Substantia nigra (tissue), 51 donors: ENCODE measurements at places on chromosomes 3 and 15.

DNA sequence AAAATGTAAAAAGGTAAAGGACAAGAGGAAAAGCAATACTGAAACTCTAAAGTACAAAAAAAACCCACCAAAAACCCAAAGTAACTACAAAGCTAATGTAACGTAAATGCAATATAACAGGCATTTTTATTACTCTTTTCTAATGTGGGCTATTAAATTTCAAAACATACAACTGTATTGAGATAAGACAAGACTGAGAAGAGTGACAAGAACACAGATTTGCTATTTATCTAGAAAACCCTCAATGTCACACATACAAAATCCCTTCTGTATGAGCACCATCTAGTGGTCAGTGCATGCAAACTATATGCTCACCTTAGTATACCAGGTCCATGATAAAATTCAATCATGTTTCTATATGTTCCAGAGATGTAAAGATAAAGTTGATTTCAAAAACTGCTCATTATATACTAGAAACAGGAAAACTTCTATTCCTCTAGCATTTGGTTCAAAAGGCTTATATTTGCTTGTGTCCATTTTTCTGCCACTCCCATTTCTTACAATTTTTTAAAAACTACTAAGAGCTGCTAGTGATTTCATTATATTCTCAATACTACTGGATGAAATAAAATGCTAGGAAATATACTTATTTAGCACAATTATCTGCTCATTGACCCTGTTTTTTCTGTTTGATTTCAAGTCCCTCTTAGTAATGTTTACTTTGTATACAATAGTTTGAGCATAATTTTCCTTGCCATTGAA is 111.4 kb downstream of the DLG1 start:
- no peak for DNase-seq

DNA sequence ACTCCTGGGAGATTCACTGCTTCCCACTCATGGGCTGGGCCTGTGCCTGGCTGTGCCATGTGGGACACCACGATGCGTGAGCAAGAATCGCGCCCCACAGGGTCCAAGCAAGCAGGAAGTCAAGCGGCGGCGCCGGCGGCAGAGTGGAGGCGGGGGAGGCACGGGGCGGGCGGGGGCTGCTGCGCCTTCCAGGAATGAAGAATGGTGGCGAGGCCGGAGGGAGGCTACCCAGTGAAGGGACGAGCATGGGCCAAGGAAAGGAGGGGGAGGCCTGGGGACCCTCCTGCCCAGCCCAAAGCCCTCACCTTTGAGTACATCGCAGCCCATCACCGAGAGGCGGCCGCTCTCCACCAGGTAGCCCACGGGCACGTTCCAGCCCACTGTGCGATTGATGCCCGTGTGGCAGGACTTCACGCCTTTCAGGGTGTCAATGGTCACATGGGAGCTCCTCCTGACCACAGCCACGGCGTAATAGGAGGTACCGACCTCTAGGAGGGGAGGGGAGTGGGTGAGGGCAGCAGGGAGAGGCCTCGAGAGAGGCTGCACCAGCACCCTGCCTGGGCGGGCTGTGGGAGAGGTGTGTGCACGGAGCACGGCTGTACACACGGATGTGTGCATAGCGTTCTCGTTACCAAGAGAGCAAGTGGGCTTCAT is 5.5 kb downstream of the MELTF start:
- DNase-seq, result no peak

- DNase-seq, result no peak
These were observed 174.9 kb upstream of the TOPAZ1 start for GRCh38 chr3:44066806-44067205.

GRCh38 chr3:151460774-151461450 is at the start of gene IGSF10:
TSS of gene IGSF10 (minus strand) at chr3:151461061. CDS start at chr3:151458709, 2,352 bp downstream.
- DNase-seq, result no peak

GRCh38 chr15:45829336-45830153 is 194.7 kb downstream of the SQOR start:
- no peak for DNase-seq

DNA sequence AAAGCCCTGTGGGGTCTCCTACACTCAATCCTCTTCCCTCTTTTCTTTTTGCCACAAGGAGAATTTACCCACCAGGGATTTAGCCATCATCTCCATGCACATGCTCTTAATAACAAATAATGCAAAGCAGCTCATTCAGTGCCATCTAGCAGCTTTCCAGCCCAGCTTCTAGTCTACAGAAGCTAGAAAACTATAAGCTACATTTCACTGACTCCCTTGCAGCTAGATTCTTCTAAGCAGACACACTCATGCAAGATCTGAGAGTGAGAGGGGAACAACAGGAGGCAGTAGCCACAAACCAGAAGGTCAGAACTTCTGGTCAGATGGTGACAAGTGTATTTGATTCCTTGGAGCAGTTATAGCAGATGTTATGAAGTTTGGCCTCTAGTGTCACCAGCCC is 25.5 kb downstream of the OSBPL10 start:
- DNase-seq, result no peak

GRCh38 chr3:187669675-187670504 is at the start of gene SST:
TSS of gene SST (minus strand) at chr3:187670394. CDS start at chr3:187670291, 103 bp downstream.
- DNase-seq, result no peak

DNA sequence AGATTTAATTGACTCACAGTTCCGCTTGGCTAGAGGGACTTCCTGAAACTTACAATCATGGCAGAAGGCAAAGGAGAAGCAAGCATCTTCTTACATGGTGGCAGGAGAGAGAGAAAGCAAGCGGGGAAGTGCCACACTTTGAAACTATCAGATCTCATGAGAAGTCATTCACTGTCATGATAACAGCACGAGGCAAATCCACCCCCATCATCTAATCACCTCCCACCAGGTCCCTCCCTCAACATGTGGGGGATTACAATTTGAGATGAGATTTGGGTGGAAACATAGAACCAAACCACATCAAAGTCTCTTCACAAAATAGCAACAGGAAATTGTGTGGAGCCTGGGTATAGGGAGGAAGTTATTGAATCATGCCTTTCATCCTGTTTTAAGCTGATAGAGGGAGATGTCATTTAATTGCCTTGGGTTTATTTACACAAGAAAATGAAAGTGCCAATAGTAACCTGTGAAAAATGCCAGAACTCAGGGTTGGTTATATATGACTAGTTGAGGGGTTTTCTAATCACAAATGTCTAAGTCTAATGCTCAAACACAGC is 624.8 kb upstream of the LMCD1 start:
- no peak for DNase-seq

DNA sequence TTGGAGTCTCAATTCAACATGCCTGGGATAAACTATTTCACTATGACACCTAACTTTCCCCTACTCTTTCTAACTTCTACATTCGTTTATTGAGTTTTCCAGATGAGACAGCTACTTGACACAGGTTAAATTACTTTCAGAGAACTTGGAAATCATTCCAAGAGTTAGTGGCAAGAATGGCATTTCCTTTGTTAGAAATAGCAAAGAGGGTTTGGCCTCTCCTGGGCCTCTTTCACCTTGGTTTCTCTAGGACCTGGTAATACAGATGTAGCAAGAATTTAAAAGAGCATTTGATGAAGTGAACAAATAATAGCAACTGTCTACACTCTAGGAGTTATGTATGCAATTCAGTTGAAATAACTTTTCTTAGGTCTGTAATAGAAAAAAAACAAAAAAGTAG is 748.9 kb downstream of the MECOM start:
- DNase-seq, result no peak

GRCh38 chr3:133886031-133886722 is 9.5 kb downstream of the RAB6B start:
- no peak for DNase-seq

DNA sequence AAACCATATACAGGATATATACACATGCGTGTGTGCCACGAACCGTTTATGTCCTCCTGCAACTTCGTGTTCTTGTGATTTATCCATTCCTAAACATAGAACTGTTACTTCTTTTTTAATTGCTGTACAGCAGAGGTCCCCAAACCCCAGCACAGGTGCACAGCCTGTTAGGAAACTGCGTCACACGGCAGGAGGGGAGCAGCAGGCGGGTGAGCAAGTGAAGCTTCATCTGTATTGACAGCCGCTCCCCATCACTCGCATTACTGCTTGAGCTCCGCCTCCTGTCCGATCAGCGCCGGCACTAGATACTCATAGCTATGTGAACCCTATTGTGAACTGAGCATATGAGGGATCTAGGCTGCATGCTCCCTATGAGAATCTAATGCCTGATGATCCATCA is 34.9 kb upstream of the NRROS start:
- DNase-seq, result no peak

- DNase-seq, result no peak
These were observed 153.2 kb upstream of the NR2F2 start for GRCh38 chr15:96177279-96177678.

DNA sequence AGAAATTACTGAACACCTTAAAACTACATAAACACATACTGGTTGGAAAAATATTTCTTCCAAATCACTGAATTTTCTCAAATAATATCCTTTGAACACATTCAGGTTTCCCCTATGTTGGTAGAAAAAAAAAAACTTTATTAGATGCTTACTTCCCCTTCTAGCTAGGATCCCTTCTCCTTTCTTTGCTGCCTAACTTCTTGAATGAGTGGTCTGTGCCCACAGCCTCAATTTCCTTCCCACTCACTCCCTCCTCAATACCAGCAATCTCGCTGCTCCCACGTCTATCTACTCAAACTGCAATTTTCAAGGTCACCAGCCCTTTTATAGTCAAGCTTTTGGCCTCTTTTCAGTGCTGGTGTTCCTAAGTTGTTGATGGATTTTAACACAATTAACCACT is 8.3 kb downstream of the CD200R1 start:
- DNase-seq, result no peak

- DNase-seq, result no peak
These were observed 72.7 kb upstream of the AKAP13 start for GRCh38 chr15:85307687-85308045.

GRCh38 chr3:140085001-140085400 is 150.0 kb downstream of the CLSTN2 start:
- DNase-seq, result no peak

DNA sequence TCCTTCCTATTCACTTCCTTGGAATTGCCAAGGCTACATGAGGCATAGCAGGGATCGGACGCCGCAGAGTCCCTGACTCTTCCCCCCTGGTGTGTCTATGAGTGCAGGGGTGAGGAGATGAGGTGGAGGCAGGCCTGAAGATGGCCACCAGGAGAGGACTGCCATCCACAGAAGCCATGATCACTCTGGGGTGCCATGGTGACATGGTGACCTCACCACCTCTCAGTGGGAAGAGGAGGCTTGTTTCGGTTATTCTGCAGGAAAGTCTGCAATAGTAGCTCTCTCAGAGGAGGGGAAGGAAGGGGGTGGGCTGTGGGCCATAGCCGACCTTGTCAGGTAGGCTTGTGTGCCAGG is 57.0 kb upstream of the LIMD1 start:
- no peak for DNase-seq

DNA sequence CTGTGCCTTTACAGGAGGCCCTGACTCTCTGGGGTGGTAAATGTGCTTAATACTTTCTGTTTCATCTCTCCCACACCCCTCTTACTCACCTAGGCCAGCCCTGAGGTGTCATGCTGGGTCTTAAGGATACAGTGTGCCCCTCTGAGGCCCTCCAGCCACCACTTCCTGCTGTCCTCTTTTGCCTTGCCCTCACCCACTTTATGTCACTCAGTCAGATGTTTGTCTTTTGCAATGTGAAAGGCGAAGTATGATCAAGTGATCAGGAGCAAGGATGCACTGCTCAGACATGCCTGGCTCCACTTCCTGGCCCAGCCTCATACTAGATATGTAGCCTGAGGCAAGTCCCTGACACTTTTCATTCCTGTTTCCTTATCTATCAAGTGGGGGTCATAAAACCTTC is 339.0 kb upstream of the NR2E3 start:
- no peak for DNase-seq

DNA sequence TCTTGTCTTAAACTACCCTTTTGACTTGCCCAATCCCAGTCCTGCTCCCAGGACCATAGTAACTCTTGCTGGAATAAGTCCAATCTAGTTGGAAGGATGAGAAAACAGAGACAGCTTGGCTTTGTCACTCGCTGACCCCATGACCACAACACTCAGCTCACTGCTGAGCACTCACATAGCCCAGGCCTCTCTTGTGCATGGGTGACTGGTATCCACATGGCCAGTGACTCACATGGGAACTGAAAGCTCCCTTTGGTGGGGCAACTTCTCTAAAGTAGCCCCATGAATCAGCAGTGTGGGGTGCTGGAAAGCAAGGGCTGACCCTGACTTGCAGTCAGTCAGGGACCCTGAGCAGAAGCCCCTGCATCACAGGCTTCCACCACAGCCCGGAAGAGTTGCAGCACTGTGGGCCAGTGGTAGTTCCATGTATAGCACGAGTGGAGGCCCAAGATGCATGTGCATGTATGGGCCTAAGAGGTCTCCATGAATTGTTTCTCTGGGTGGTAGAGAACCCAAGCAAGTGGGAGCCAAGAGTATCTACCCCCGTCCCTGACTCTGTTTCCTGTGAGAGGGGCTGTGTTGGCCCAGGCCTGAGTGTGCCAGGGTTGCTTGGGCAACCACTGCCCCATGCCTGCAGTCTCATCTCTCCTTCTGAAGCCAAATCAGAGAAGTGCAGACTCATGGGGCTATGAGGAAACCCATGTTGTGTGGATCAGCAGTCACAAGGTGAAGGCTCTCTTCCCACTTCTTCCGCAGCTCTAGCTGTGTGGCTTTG is 62.1 kb upstream of the XCR1 start:
- peak; percentile 80 for DNase-seq

GRCh38 chr15:37015451-37015850 is 84.9 kb downstream of the MEIS2 start:
- no peak for DNase-seq
